ENCODE measurements at places on chromosomes 3 and 15.

DNA sequence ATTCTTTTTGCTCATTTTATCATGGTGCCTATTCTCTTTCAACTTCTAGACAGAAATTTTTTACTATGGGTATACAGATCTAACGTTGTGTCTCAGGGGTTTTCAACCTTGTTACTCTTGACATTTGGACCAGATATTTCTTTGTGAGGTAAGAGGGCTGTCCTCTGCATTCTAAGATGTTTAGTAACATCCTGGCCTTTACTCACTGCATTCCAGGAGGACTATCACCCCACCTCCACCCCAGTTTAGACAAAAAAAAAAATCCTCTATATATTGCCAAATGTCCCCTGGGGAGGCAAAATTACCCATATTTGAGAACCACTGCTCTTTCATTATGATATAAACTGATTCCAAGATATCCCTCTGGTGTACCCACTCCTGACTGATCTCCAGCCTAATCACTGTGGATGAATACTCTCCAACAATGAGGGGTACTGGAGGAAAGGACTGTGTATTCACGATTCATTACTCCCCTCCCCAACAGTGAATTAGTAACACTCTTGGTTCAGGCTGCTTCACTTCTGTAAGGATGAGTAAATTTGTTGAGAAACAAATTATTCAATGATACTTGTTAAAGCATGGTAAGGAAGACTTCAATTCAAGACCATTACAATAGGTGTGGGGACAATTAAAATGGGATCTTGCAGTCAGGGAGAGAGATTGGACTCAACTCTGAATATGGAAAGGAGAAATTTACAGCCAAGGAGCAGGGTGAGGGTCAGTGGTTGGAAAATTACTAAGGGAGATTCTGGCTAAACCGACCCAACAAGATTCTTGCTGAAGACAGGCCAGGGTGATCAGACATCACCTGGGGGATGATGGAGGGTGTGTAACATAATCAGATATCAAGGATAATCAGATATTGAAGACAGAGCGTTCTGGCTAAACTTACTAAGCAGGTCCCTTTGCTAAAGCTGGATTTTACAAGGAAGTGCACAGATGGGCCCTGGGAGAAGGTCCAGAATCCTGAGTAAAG is 123.8 kb upstream of the DAZL start:
- no peak for DNase-seq

- DNase-seq = no peak
Observed at GRCh38 chr3:10284496-10284895, 8.3 kb downstream of the GHRL start.

- no peak for DNase-seq
Observed at GRCh38 chr3:11991751-11992150, 12.4 kb upstream of the SYN2 start.

DNA sequence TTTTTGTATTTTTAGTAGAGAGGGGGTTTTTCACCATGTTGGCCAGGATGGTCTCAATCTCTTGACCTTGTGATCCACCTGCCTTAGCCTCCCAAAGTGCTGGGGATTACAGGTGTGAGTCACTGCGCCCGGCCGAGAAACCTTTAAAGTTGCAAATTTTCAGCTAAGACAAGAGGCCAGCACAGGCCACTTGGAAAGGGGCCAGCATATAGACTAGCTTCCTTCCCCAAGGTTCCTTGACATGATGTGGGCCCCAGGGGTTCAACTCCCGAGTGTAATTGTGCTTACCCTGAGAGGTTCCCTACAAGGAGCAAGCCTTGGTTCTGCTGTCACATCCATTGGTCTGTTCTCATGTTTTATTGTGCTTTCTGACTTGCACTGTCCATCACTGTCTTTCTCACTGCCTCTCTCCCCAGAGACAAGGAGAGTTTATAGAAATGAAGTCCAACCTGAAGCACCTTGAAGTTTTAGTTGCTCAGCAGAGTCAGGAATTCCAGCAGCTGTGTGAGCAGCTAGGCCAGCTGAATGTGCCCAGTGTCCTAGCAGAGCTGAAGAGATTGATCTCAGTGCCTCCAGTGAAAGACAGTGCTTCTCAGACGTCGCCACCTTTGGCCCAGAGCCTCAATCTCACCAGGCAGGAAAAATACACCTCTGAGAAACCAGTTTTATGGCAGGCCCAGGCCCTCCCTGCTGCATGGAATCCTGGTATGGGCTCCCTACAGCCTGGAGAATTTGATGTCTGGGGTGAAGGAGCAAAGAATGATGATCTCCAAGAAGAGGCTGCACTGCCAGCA is 21.1 kb downstream of the C3orf62 start:
- DNase-seq = no peak

DNA sequence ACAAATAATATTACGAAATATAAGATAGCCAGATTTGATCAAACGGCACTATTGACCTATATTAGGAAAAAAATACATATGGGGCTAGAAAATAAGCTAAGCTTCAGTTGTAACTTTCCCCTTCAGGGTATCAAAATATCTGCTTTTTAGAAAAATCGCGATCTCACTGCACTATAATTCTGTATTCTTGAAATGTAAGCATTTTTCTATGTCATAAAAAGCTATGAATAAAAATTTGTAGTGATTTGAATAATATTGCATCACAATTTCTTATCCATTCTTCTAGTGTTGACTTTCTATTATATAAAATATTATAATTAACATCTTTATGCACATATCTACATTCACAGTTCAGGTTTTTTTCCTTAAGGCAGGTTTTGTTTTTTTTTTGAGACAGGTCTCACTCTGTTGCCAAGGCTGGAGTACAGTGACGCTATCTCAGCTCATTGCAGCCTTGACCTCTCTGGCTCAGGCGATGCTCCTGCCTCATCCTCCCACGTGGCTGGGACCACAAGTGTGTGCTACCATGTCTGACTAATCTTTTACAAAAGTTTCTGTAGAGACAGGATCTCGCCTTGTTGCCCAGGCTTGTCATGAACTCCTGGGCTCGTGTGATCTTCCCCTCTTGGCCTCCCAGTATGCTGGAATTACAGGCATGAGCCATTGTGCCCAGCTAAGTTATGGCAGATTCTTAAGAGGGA is 21.6 kb downstream of the EMC4 start:
- no peak for DNase-seq

DNA sequence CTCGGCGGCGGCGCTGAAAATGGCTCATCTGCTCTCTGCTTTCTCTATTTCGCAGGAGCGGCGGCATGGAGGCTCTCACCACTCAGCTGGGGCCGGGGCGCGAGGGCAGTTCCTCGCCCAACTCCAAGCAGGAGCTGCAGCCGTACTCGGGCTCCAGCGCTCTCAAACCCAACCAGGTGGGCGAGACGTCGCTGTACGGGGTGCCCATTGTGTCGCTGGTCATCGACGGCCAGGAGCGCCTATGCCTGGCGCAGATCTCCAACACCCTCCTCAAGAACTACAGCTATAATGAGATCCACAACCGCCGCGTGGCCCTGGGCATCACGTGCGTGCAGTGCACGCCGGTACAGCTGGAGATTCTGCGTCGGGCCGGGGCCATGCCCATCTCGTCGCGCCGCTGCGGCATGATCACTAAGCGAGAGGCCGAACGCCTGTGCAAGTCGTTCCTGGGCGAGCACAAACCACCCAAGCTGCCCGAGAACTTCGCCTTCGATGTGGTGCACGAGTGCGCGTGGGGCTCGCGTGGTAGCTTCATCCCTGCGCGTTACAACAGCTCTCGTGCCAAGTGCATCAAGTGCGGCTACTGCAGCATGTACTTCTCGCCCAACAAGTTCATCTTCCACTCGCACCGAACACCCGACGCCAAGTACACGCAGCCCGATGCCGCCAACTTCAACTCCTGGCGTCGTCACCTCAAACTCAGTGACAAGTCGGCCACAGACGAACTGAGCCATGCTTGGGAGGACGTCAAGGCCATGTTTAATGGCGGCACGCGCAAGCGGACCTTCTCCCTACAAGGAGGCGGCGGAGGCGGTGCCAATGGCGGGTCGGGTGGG is 790 bp downstream of the SKOR1 start:
- no peak for DNase-seq

GRCh38 chr15:40283615-40284300 is 894 bp upstream of the ANKRD63 start:
- no peak for DNase-seq

DNA sequence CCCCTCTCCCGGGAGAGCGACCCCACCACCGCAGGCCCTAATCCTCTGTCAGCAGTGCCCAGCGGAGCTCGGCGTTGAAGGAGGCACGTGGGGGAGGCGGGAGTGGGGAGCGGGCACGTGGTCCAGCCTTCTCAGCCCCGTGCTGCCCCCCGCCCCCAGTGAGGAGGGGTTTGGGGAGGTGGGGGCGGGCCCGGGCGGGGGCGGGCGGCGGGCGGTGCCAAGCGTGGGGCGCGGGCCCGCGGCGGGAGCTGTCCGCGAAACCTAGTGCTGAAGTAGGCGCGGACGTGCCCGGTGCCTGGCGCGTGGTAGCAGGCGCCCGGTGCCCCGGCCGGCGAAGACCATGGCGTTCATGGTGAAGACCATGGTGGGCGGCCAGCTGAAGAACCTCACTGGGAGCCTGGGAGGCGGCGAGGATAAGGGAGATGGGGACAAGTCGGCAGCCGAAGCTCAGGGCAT is at the start of gene CPLX3:
CPLX3 (plus strand) TSS at position 264 of the 456 bp plus-strand sequence; CDS start at position 341, 77 bp downstream.
- DNase-seq = no peak

GRCh38 chr3:108085810-108086350 is 5.0 kb downstream of the CD47 start:
- DNase-seq = no peak

DNA sequence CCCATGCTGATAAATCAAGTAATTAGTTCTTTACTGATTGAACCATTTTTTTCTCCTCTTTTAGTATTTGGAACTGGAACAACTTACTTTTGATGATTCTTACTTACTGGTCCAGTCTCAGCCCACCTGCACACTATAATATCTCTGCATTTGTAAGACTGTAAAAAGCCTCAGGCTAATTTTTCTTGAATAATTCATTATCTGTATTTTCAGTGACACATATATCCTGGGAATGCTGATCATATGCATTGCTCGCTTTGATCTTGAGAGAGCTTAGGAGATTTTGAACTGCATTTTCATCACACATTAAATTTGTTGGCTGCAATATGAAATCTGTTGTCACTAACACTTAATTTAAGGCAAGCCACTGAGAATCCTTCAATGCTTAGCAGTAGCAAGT is 760.6 kb downstream of the EDEM1 start:
- DNase-seq = no peak

DNA sequence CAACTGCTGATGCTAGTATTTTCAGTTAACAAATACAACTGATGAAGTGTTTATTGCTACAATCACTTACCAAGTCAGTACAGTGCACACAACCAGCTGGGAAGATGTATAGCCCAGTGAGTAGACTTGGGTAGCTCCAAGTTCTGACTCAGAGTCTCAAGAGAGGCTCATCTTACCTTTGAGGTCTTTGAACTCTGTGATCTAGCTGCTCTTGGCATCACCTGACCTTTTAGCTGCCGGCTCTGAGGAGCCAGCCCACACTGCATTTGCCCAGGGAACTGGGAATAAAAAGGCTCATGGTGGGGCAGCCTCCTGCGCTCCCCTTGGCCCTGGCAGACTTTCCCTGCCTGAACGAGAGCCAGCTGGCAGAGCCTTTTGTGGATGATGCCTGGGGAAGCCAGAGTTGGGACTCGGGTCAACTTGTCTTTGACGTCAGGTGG is 82.6 kb downstream of the CEMIP start:
- DNase-seq = no peak

- DNase-seq = no peak
Observed at GRCh38 chr3:126872701-126873342, 110.1 kb upstream of the PLXNA1 start.

Measured in D721Med (cell line).